ENCODE measurements at places on chromosomes 4 and X.
A peak's percentile ranks its signal among the peaks of the same experiment; 100 is the strongest.

GRCh38 chr4:80196259-80196921 is 913 bp upstream of the PRDM8 start:
- DNase-seq: no peak

DNA sequence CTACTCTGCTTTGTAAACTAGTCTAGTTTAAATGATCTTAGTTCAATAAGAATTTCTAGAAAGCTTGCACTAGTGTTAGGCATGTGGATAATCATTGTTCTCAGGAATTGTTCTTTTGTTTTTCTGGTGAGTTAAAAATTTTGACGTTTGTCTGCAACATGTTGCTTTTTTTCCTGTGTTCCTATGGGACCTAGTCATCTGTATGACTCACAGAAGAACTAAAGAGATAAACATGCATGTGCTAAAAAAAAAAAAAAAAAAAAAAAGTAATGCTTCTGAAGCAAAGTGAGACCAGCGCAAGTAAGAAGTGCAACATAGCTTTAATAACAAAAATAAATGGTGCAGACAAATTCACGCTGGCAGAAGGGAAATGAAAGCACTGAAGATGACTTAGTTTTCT is 471.2 kb downstream of the IQCM start:
- peak; percentile 53 for DNase-seq

- DNase-seq: no peak
Observed at GRCh38 chr4:101140228-101140627, 207.1 kb downstream of the PPP3CA start.

DNA sequence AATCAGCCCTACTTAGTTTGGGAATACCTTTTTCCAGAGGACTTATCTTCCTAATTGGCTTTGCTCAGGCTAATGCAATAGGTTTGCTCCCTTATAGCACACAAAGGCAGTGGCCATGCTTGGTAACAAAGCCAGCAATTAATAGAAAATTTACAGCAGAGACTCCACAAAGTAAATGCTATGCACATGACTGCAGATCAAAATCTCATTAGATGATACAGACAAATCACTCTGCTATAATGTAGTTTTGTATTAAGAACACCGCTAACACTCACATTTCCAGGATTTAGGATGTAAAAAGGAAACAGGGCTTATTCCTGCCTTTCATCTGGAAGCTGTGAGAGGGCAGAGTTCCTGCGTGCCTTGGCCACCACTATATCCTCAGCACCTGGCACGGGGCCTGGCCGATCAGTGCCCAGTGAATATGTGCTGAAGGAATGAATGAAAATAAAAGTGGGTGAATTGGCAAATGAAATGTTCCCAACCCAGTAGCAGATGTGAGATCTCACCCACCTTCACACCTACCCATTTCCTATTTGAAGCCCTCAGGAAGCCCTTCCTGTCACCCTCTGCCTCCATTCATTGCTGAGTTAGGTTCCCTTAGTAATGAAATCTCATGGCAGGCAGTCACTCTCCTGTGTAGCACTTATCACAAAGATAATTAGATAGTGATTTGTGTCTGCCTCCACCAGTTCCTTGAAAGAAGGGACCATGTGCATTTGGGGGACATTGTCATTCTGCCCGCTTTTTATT is 5.1 kb downstream of the SEPTIN6 start:
- no peak for DNase-seq

GRCh38 chr4:76305971-76306881 is at the start of gene STBD1:
Gene STBD1 (plus strand): TSS chr4:76306733. CDS start chr4:76306770, 37 bp downstream.
- peak; percentile 37 for DNase-seq

DNA sequence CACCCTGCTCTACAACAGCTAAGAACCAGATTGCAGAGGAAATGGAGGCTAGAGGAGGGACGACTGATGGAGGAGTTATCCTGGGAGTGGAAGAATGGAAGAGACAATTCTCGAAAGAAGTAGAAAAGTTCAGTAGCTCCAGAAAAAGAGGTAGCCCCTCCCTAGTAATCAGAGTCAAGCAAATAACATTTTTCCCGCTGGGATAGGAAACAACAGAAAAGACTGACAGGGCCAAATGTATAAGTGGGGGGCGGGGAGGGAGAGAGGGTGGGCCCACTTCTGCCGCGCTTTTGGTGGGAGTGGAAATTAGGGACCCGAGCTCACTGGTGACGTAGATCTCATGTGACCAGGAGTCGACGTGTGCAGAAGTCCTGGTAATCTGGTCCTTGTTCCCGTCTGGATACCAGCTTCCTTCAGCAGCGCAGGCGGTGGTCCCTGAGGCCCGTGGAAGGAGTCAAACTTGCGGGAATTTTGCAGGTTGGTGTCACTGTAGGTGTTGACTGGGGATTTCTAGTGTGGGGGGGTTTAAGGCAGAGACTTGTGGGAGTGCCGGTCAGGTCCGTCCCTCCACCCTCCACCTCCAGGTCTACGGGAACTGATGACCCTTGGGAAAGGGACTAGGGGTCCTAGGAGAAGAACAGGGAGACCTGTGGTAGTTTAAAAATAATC is at the start of gene TCEAL9:
Gene TCEAL9 (plus strand): TSS at position 377 of the 669 bp plus-strand sequence. CDS start 1,179 bp downstream, outside the sequence.
- DNase-seq: no peak

DNA sequence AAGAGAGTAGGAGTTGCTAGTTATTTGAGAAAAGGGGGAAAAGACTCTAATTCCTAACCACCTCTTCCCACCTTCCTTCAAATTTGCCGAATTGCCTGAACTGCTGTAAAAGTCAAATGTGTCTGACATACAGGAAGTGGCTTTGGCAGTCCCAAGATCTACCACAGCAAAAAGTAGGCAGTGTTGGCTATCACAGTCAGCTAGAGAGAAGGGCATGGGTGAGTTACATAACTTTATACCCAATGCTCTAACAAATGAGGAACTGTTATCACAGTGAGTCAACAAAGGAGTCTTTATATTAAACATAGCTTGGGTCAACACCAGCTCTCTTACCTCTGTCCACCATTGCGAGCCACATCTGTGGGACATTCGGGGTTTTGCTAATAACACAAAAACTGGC is 2.4 kb upstream of the MBNL3 start:
- DNase-seq: no peak

DNA sequence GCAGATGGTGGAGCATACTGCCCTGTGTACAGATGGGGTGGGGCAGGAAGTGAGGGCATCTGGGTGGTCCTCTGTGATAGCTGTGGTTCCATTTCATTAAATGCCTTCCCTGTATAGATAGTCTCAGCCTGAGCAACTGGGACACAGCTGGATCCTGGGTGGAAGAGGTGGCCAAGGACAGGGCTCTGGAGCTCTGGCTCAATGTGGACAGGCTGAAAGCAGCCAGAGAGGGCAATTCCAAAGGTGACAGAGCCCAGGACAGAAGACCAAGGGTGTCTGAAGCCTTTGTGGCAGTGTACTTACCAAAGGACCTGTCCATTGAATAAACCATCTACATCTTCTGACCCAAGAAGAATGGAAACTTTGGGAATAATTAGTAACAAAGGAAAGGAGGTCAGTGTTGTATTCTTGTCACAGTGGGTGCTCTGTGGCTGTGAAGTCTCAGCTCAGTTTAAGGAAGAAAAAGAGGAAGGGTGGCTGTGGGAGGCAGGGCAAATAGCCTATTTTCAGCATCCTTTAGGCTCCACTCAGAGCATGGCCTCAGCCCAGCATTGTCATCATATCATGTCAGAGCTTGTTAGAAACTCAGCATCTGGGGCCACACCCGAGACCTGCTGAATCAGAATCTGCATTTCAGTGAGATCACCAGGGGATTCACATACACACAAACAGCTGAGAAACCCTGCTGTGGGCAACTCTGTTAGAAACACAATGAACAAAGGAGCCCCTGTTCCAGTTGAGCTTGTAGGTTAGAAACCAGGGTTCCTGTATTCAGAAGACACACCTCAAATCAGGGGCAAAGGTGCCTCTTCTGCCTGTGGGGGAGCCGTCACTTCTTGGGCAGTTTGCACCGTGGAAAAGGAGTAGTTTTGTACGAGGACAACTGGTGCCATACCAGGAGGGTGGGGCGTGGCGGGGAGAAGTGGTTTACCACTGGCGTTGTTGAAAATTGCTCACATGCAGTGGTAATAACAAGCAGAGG is 168.6 kb downstream of the PTTG2 start:
- peak; percentile 38 for DNase-seq

GRCh38 chr4:79848329-79848728 is 224.7 kb downstream of the ANTXR2 start:
- DNase-seq: no peak

- no peak for DNase-seq
Observed at GRCh38 chr4:95092766-95093165, 335.0 kb downstream of the BMPR1B start.

DNA sequence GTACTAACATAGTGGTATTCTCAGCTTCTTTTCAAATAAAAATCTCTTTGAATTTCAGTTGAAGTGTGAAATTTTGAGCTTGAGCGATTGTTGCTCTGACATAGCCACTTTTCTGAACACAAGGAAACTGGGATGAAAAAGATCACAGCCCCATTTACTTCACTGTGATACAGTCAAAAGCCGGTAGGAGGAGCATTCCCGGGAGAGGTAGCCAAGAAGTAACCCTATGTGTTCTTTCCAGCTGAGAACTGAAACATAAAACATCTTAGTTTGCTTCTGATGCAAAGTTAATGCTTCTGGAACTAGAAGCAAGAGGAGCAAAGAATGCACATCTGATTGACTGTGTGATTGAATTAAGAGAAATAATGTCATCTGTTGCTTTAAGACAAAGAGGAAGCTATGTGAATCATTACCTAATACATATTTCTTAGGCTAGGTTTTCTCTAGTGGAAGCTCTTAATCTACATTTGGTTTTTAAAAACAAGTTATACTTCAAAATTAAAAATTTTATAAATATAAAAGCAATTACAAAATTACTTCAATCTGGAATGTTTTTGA is 88.3 kb upstream of the UNC5C start:
- DNase-seq: no peak

DNA sequence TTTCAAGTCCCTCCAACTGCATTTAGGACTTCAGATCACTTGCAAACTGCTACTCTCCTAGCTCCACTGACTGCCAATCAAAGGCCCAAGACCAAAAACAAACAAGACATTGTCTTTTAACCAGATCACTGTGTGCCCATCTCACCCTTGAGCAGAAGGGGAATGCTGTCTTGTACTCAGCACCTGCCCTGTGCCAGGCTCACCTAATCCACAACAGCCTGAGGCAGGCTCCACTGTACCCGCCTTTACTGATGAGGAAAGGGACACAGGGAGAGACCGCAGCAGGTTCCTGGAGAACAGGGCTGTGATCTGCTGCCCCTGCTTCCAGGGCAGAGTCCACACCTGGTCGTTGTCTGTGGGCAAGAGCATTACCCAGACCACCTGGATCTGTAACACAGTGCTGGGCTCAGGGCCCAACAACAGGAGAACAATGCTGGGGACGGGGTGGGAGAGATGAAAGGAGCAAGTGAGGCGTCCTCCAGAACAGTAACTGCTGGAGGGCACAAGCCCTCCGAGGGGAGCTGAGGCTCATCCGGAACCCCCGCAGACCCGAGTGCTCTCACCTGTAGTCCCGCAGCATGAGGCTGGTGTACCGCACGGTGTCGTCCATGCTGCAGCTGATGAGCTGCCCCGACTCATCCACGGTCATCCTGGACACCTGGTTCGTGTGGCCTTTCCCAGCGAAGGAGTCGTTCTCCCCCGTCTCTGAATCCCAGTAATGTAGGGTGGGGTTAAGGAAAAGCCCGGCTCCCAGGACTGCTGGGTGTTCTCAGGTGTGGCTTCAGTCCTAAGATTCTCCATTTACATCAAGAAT is 33.9 kb downstream of the WDR1 start:
- DNase-seq: no peak

DNA sequence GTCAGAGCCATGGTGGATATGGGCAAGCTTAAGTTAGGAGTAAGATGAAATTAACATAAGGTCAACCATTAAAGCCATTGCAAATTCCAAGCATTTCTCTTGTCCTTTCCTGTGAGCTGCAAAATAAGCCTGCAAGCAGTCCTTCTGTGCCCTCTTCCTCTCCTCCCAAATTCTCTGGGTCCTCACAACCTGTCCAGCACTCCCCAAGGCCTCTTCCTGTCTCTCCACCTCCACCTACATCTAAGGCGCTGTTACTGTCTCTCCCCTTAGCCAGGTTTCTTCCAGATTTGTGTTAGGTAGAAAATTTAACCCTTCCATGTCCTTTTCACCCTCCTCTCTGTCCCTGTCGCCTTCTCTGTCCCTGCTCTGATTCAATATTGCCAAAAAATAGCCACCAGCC is 22.2 kb downstream of the ETDC start:
- no peak for DNase-seq

DNA sequence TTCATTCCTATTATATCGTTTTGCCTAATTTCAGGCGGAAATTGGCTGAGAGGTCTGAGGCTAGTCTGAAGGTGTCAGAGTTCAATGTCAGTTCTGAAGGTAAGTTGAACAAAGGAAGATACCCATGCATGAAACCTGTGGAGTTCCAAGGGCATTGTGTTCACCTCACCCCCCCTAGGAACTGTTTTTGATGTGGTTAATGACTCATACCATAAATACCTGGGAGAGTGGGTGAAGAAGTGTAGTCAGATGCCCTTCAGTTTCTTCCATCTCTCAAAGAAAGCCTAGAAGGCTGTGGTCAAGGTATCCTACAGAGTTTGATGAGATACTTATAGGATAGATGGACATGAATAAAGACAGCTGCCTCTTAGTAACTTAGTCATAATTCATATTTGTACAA is 2.7 kb downstream of the UTP14A start:
- DNase-seq: no peak

GRCh38 chrX:40012868-40013265 is 84.9 kb downstream of the BCOR start:
- DNase-seq: no peak

- DNase-seq: no peak
Observed at GRCh38 chrX:117568238-117568637, 548.4 kb downstream of the KLHL13 start.

GRCh38 chrX:37076983-37077382 is 68.8 kb downstream of the FAM47C start:
- DNase-seq: no peak
